Naive thymus-derived CD8-positive, alpha-beta T cell (primary cell): ENCODE measurements at places on chromosomes 5 and 9.

GRCh38 chr5:168360521-168361285, 69.3 kb downstream of the WWC1 start:
- H3K36me3 ChIP-seq: no peaks in the 10 kb centered on the region
- H3K27ac ChIP-seq: no peak overlapping the region
- no peaks in the 10 kb centered on the region for H3K27me3 ChIP-seq

DNA sequence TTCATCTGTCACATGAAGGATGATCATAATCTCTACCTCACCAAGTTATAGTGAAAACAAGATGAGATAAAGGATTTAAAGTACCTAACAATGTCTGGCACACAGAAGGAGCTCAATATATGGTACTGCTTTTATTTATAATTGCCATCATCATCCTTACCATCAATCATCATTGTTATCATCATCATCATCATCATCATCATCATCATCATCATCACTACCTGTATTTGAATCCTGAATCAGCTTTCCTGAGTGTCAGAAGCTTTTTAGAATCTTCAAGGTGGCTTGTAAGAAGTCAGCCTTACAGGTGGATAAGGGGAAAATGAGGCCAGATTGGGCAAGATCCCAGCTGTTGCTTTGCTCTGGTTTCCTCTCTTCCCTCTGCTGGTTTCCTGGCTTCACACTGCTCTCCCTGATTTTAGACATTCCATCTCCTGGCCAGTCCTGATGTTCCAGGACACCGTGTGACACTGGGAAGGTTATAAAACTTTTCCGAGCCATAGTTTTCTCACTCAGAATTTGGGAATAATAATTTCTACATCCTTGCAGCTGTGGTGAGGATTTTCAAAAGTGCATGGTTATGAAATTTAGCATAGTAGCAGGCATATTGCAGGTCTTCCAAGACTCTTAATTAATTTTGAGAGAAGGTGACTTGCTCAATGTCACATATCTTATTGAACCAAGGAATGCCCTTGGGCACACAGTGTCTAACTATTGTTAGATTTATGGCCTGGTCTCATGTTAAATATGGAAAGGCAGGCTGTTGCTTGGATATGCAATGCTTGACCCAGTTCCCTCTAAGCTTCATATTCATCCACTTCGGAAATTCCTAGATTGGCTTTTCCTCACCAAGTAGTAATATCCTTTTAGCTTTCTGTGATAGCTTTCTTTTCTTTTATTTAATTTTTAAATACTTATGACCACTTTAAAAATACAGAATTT, 160.7 kb downstream of the TMEM38B start:
- no peaks in the 10 kb centered on the region for H3K36me3 ChIP-seq
- no peak for DNase-seq
- H3K4me1 ChIP-seq: peaks cover 26% of the 10 kb centered on the region
- no peak overlapping the region for H3K4me3 ChIP-seq

- H3K27me3 ChIP-seq: peaks cover 1% of the 10 kb centered on the region
- H3K36me3 ChIP-seq: no peaks in the 10 kb centered on the region
- no peak overlapping the region for H3K27ac ChIP-seq
- H3K4me1 ChIP-seq: no peaks in the 10 kb centered on the region
- no peak overlapping the region for H3K4me3 ChIP-seq
- DNase-seq: no peak
Measured at GRCh38 chr5:5128766-5129165, 11.4 kb upstream of the ADAMTS16 start.

GRCh38 chr9:124035001-124035650, 23.6 kb downstream of the LHX2 start:
- H3K4me1 ChIP-seq: peaks cover under 1% of the 10 kb centered on the region
- H3K36me3 ChIP-seq: no peaks in the 10 kb centered on the region
- DNase-seq: no peak
- no peak overlapping the region for H3K4me3 ChIP-seq

- DNase-seq: no peak
- H3K4me3 ChIP-seq: no peak overlapping the region
- peaks cover 1% of the 10 kb centered on the region for H3K4me1 ChIP-seq
- H3K27ac ChIP-seq: no peak overlapping the region
Measured at GRCh38 chr9:109251080-109251775, 69.6 kb downstream of the EPB41L4B start.

DNA sequence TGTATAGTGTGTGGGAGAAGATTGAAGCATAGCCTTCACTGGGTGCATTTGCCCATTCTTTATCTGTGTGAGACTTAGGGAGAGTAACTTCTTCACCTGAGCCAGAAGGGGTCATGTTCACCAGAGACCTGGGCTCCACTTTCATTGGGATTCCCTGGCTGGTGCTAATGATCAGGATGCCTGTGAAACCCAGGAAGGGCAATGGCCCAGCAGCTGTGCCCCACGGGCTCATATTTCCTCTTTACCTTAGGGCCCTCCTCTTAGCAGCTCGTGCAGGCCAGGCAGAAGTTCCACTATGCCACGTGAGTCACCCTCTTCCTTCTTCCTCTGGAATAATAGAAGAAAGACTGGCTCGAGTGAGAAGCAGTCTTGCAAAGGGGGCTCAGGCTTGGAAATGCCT, 5.0 kb downstream of the PPARGC1B start:
- no peak overlapping the region for H3K4me3 ChIP-seq
- no peaks in the 10 kb centered on the region for H3K27me3 ChIP-seq
- no peaks in the 10 kb centered on the region for H3K36me3 ChIP-seq
- DNase-seq: no peak

GRCh38 chr9:84303061-84303460, 37.5 kb downstream of the SLC28A3 start:
- H3K27me3 ChIP-seq: no peaks in the 10 kb centered on the region
- H3K36me3 ChIP-seq: no peaks in the 10 kb centered on the region
- no peak overlapping the region for H3K27ac ChIP-seq
- H3K4me1 ChIP-seq: peaks cover 3% of the 10 kb centered on the region
- no peak for DNase-seq

DNA sequence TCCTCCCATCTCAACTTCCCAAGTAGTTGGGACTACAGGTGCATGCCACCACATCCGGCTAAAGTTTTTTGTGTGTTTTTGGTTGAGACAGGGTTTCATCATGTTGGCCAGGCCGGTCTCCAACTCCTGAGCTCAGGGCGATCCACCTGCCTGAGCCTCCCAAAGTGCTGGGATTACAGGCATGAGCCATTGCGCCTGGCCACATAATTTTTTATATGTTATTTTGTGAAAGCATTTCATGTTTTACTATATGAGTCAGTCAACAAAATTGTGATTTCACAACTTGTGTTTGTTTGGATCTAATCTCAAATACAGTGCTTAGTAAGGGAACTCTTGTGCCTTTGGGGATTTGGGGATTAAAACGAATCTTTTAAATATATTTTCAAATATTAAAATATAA, 20.0 kb upstream of the FAM120AOS start:
- no peaks in the 10 kb centered on the region for H3K27me3 ChIP-seq
- peaks cover 17% of the 10 kb centered on the region for H3K36me3 ChIP-seq
- H3K4me1 ChIP-seq: peaks cover 45% of the 10 kb centered on the region

DNA sequence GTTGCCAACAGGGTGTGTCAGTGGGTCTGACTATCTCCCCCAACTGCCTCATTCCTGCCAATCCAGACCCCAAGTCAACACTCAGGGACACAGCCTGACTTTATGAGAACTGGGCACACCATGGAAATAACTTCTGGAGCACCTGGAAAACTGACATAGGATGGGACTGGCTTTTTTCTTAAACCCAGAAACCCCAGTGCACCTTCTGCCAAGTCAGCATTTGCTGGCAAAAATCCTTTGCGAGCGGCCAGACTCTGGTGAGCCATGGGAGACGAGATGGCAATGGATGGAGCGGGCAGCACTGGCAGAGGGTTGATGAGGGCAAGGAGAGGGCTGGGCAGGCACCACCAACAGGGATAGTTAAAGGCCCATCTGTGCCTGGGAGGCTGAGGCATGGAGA, 114.4 kb upstream of the OSMR start:
- H3K27ac ChIP-seq: no peak overlapping the region
- H3K4me3 ChIP-seq: no peak overlapping the region
- no peaks in the 10 kb centered on the region for H3K4me1 ChIP-seq

DNA sequence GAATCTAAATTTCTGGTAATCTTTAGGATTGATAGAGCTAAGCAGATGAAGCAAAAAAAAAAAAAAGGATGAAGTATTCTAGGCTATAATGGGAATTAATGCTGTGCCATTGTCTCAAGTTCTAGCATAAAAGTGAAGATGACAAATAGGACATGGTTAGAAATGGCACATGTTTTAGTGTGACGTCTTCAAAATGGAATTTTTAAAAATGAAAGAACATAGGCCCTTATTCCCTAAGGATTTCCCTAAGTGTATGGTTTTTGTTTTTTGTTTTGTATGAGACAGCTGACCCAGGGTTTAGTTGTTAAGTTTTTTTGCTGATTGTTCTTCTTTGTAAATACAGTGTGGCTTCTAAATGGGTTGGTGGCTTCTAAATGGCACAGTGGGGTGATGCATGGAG, 7.1 kb downstream of the TLE4 start:
- H3K27me3 ChIP-seq: no peaks in the 10 kb centered on the region
- no peak overlapping the region for H3K27ac ChIP-seq
- DNase-seq: no peak
- H3K4me3 ChIP-seq: no peak overlapping the region

GRCh38 chr9:8168916-8169438, 369.4 kb upstream of the DMAC1 start:
- no peak overlapping the region for H3K27ac ChIP-seq
- H3K4me1 ChIP-seq: no peaks in the 10 kb centered on the region
- no peaks in the 10 kb centered on the region for H3K27me3 ChIP-seq
- no peak for DNase-seq
- no peak overlapping the region for H3K4me3 ChIP-seq

DNA sequence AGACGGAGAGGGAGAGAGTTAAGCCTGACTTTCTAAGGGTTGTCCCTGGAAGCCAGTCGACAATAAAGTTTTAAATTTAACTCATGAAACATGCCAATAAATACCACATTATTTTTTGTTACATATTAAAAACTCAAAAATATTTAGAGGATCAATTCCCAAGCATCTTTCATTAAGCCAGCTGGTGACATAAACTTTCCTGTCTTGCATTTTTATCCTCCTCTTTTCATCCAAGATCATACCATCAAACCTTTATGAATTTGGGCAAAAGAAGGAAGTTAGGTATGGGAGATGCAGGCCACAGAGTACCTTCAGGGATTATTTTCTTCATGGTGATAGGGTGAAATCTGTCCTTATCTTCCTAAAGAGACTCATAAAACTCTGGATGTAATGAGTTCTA, 178.3 kb upstream of the FBXL17 start:
- no peak overlapping the region for H3K4me3 ChIP-seq
- H3K27ac ChIP-seq: no peak overlapping the region
- no peaks in the 10 kb centered on the region for H3K36me3 ChIP-seq
- DNase-seq: no peak

DNA sequence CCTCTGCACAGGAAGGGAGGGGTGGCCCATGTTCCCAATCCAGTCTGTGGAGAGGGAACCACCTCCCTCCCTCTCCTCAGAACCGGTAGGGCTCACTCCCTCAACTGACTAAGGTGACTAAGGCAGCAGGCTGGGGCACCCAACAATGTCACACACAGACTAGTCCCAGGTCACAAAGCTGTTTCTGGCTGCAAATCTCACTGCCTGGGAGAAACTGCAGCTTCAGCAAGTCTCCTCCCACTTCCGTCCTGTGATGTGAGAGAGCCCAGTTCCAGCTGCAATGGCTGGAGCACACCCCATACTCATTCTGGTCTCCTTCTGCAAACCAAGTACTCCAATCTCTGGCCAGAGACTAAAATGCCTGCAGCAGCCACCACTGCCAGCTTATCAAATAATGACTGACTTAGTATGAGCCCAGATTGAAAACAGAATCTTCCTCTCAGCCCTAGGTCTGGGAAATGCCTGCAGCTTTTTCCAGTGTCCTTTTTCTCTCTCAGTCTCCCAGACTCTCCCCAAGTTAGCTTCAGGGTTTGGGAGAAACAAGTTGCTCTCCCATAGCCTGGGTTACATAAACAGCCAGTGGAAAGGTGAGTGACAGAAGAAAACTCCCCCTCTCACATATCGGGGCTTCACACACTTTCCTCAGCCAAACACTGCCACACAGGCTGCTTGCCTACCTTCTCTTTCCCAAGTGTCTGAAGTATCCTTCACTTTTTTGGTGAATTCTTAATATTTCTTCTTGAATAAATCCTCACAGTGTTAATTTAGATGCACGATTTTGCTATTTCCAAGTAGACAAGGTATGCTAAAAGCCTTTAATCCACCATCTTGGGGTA, 247.4 kb upstream of the RASA1 start:
- peak overlapping the region; percentile 2 for H3K4me3 ChIP-seq
- H3K4me1 ChIP-seq: peaks cover 36% of the 10 kb centered on the region
- H3K27me3 ChIP-seq: no peaks in the 10 kb centered on the region
- H3K36me3 ChIP-seq: no peaks in the 10 kb centered on the region

DNA sequence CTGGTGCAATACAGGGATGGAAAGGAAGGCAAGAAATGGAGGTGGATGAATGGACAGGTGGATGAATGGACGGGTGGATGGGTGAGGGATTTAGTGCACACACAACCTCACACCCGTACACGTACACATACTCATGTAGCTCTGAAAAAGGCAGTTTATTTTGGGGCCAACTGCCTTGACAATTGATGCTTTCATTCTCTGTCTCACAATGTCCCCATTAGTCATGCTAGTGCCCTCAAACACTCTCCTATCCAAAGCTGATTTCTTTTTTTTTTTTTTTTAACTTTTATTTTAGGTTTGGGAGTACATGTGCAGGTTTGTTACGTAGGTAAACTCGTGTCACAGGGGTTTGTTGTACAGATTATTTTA, 495.0 kb downstream of the DMAC1 start:
- peaks cover 10% of the 10 kb centered on the region for H3K27me3 ChIP-seq
- H3K36me3 ChIP-seq: no peaks in the 10 kb centered on the region
- H3K27ac ChIP-seq: no peak overlapping the region
- no peaks in the 10 kb centered on the region for H3K4me1 ChIP-seq
- no peak overlapping the region for H3K4me3 ChIP-seq

GRCh38 chr5:1850324-1851154, 32.2 kb downstream of the IRX4 start:
- H3K36me3 ChIP-seq: no peaks in the 10 kb centered on the region
- no peak overlapping the region for H3K27ac ChIP-seq
- no peaks in the 10 kb centered on the region for H3K4me1 ChIP-seq
- DNase-seq: no peak
- no peak overlapping the region for H3K4me3 ChIP-seq
- peaks cover 55% of the 10 kb centered on the region for H3K27me3 ChIP-seq

DNA sequence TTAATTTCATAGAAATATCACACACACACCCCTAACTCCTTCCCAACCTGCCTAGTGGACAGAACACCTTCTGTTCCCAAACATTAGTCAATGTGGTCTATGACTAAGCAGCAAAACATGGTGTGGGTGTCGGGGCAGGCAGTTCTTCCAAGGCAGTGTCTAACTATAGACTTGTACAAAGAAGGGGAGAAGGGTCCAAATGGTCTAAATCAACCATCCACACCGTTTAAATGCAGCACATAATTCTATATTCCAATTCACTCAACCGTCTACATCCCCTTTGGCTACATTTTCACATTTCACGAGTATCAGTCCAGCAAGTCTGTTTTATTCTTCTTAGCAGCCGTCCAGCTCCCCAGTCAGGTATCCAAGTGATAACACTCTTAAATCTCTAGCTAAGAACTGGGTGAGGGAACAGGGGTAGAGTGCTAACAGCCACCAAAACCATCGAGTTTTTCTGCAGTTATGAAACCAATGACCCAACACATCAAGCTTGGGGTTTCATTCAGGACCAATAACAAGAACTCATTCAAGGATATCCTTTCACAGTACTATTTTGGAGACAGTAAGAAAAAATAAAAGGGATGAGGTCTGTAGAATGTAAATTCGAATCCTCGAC, 3.3 kb downstream of the ZNF608 start:
- H3K27me3 ChIP-seq: peaks cover 47% of the 10 kb centered on the region
- H3K36me3 ChIP-seq: peaks cover 5% of the 10 kb centered on the region
- H3K27ac ChIP-seq: no peak overlapping the region
- H3K4me3 ChIP-seq: no peak overlapping the region
